ENCODE measurements at places on chromosomes 6 and 20. TPM values are rescaled to one million over a fixed set of nuclear protein-coding genes. Genes with fewer than 3 reads are reported as not detected.

- DNase-seq, result peak; percentile 9
These were observed 101.1 kb downstream of the SMLR1 start for GRCh38 chr6:130928158-130928912.

- DNase-seq, result no peak
These were observed 36.3 kb upstream of the SLCO4A1 start for GRCh38 chr20:62606016-62606415.

The DEFB121 gene
- total RNA-seq, result not detected

- no peak for DNase-seq
These were observed 133.9 kb upstream of the PTPRT start for GRCh38 chr20:43323592-43323991.

GRCh38 chr20:61125546-61126180, 126.4 kb upstream of the CDH4 start:
- DNase-seq, result no peak

All from G401 (cell line).